ENCODE measurements at places on chromosomes 1 and 21. TPM values are rescaled to one million over a fixed set of nuclear protein-coding genes. Genes with fewer than 3 reads are reported as not detected.

GRCh38 chr1:193525917-193526710 is 339.7 kb upstream of the B3GALT2 start:
- DNase-seq, result no peak

DNA sequence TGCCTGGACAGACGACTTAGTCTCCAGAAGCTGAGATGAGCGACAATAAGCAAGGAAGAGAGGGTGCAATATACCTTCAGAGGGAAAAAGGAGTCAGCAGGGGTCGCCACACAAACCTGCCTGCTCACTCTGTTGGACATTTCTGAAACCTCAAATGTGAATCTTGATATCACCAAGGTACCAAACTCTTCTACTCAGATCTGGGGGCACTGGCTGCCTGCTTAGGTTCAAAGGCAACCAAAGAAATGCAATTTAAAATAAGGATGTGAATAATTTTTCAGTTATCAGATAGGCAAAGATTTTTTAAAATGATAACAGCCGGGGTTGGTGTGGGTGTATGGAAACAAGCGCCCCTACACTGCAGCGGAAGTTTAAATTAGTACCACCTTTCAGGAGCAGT is 164.2 kb downstream of the HIVEP3 start:
- DNase-seq, result peak; percentile 34

GRCh38 chr1:45013551-45014209 is 1.6 kb downstream of the UROD start:
- no peak for DNase-seq

GRCh38 chr1:150472601-150473200 is 14.5 kb upstream of the TARS2 start:
- no peak for DNase-seq

- no peak for DNase-seq
Observed at GRCh38 chr1:98881901-98882300, 122.8 kb downstream of the PLPPR5 start.

DNA sequence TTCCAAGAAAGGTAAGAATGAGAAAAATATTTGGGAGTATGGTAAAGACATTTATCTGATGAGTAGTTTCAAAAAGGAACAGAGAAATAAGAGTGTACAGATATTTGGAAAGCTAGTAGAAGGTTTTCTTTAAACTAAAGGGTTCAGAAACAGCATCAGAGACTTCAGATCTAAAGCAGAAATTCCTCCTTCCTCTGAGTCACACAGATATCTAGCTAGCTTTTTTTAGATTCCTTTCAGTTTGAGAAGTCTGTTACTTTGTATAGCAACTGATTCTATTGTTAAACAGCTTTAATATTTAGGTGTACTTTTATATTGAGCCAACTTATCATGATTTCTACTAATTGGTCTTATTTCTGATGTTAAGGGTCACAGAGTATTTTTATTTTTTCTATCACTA is 4.7 kb downstream of the AMY2B start:
- no peak for DNase-seq

GRCh38 chr1:151728151-151729054 is 7.1 kb downstream of the RIIAD1 start:
- no peak for DNase-seq

The TSPEAR gene
- total RNA-seq, result not detected

The LENEP gene
- total RNA-seq, result 0.35 TPM

The LGR6 gene
- total RNA-seq, result 0.08 TPM
